Motor neuron (in vitro differentiated cells): ENCODE measurements at places on chromosomes 4 and X. TPM values are rescaled to one million over a fixed set of nuclear protein-coding genes. Genes with fewer than 3 reads are reported as not detected.

DNA sequence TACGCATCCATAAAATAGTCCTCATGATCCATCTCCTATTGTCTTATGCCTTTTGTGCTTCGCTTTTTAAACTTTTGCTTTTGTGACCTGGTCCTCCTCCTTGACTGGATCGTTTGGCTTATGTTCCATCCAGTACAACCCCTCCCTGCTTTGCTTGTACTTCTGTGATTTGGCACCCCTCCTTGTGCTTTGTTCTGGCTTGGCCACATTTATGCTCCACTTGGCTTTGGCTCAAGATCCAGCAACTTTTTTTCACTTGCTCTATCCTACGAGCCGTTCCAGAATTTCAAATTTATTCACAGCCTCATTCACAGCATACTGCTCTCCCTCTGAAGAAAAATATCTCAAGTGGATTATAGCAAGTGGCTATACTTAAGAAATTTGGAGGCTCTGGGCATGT lies 28.0 kb upstream of the GLRA2 start:
- no peak for ATAC-seq

DNA sequence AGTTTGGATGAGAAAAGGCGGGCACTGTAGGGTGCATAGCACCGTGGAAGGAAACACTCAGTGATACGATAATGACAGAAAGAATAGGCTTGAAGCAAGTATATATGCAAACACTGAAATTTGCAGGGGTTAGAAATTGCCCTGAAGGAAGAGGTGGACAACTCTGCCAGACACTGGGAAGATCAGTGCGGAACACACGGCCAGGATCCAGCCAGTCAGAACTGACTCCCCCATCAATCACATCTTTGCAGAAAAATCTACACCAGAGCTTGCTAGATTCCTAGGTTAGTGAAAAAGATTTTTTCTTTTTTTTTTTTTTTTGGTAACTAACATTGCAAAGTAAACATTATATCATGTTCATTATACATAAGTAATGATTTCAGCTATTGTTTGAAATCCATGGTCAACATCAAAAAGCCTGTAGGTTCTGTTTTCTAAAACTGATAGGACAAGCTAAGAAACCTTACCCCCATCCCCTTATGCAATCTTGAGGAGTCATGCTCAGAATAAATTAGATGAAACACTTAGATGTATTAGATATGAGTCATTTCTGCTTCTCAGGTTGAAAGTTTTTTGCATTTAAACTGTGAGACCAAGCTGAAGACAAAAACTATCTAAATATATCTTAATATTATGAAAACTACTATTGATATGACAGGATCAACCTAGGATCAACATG lies 38.9 kb downstream of the TRIML1 start:
- ATAC-seq: peak; percentile 66

- ATAC-seq: peak; percentile 89
Measured at GRCh38 chr4:52751487-52751911, 274 bp upstream of the ERVMER34-1 start.

DNA sequence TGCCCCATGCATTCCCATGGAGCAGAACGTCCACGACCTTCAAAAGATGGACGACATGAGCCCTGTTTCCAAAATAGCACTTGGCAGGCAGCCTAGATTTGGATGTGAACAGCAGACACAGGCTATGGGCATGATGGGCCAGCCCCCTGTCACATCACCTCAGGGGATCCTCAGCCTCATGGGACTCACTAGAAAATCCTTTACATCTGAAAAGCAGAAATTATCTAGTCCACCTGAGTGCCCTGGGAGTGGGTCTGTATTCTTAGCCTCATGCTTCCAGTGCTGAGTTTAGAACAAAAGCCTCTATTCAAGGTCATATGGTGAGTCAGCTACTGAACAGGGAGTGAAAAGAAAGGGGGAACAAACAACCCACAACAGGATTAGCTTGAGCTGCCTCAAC lies 35.8 kb downstream of the GRIA3 start:
- ATAC-seq: peak; percentile 73

DNA sequence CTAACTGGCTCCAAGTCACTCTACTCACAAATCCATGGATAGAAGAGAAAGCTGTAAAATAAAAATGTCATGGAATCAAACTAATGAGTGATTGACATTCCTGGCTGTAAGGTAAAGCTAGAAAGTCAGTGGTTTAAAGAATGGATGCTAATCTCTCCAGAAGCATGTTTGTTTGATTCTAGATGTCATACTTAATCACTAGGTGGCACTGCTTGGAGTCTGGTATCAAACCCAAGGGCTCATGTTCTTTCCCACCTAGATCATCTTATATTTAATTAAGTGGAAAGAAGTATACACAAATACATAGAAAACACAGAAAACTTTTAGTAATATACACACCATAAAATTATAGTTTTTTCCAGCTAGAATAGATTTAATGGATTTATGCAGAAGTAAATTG lies 2666.6 kb downstream of the PCDH7 start:
- no peak for ATAC-seq

DNA sequence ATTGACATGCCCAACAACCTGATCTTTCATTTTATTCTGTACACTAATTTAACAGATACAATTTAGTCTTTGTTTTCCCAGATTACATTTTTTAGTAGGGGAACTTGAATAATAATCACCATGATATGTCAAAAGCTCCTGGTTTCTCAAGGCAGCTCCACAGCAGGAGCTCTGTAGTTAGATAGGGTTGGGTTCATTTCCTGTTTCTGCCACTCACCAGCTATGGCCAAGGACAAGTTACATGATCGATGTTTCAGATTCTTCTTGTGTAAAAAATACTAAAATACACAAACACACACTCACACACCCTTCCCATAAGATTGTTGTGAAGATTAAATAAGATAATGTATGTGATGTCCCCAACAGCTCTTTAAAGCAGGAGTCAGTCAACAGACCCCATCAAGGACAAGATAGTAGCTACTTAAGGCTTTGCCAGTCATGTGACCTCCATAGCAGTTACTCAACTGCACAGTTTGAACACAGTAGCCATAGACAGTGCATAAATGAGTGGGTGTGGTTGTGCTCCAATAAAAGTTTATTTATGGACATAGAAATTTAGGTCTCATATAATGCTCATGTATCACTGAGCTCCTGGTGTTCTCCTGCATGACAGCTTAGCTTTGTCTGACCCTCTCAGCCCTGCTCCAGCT lies 18.4 kb downstream of the GUCY1A1 start:
- no peak for ATAC-seq

GRCh38 chr4:11765849-11766453 lies 337.3 kb upstream of the HS3ST1 start:
- no peak for ATAC-seq

DNA sequence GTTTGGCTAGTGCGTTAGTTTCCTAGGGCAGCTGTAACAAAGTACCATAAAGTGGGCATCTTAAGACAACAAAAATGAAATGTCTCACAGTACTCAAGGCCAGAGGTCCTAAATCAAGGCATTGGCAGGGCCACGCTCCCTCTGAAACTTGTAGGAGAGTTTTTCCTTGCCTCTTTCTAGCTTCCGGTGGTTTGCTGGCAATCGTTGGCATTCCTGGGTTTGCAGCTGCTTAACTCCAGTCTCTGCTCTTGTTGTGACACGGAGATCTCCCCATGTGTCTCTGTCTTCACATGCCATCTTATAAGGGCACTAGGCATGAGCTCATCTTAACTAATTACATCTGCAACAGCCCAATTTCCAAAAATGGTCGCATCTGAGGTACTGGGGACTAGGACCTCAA lies 362.0 kb upstream of the BOD1L1 start:
- no peak for ATAC-seq

GRCh38 chr4:179415847-179416223 lies 1973.6 kb upstream of the AGA start:
- ATAC-seq: no peak

- no peak for ATAC-seq
Measured at GRCh38 chr4:143186649-143187048, 1.9 kb downstream of the USP38 start.

DNA sequence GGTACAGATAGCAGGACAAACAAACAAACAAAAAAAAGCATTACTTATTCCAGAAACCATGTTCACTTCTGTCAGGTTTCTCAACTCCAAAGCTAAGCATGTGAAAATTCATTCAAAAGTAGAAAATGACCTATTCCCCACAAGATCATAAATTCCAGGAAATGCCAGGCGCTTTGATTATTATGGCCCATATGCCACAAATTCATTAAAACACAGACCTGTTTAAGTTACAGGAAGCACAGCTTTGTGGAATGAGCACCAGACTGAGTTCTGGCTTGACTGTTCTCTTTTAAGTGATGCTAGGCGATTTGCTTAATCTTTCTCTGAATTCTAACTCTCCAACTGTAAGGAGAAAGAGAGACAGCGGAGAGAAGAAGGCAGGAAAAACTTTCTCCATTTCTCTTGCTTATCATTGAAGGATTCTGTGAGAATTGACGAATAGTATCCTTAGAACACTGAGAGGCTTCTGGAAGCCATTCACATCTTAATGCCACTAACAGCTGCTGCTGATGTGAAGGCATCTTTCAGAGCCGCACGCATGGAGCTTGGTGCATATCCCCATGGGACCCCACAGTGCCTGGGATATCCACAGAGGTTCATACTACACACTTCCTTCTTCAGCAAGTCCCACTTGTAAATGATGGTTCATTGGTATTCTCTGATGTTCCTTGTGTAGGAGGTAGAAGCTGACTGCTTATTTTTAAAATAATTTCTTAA lies 138.0 kb downstream of the ZNF674 start:
- no peak for ATAC-seq

DNA sequence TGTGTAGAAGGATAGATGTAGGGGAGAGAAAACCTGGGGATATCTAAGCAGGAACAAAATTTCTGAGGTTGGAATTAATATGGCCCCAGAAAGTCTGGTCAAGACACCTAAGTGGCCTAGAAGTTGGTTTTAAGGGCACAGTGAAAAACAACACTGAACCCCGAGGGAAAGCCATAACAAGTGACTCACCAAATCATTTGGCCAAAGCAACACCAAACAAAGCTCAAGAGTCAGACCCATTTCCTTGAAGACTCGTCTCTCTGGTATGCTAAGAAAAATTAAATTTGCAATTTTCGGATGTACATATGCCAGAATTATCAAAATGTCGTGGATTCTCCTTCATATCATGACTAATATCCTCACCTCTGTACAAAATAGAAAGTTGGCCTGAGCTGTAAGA lies 162.9 kb downstream of the SMIM20 start:
- ATAC-seq: no peak

GRCh38 chrX:10759141-10759799 lies 138.9 kb upstream of the MID1 start:
- ATAC-seq: no peak

DNA sequence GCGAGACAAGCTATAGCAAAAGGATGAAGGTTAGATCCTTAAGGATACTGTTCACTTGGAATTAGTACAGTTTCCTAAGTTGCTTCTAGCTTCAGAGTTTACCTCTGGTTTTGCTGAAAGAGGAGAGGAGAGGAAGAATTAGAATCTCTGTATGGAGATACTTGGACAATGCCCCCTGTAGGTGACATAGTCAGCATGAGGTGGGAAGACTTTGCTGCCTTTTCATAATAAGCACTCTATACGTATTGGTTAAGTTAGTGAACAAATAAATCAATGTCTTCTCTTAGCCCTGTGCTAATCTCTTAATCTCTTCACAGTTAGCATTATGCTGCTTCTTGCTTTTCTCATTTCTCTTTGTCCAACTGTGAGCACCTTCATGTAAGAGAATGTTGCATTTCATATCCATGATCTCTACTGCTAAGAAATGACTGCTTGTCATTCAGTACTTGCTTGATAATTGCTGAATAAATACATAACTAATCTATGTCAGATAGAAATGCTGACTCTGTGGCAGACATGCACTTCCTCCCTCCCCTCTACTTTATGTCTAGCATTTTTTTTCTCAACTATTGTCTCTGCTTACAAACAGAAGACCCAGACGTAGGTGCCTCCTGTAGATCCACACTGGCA lies 527.2 kb downstream of the GBA3 start:
- no peak for ATAC-seq

GRCh38 chr4:15654593-15655222 lies 449 bp downstream of the FBXL5 start:
- peak; percentile 73 for ATAC-seq

DNA sequence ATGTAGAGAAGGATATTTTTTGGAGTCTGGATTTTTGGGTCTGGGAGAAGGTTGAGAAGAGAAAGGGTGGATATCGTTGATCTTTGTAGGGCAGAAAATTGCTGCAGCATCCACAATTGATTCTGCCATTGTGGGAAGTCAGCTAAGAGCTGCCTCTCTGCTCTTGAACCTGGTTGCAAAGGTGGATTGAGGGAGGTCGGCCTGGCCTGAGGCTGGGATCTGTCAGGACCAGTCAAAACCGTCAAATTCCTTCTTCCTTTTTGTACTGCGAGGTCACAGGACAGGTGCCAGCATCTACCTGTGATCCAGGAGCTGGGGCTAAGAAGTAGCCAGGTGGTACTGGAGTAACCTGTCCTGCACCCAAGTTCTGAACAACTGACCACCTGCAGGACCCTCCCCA lies 93.7 kb downstream of the SHOX start:
- no peak for ATAC-seq

DNA sequence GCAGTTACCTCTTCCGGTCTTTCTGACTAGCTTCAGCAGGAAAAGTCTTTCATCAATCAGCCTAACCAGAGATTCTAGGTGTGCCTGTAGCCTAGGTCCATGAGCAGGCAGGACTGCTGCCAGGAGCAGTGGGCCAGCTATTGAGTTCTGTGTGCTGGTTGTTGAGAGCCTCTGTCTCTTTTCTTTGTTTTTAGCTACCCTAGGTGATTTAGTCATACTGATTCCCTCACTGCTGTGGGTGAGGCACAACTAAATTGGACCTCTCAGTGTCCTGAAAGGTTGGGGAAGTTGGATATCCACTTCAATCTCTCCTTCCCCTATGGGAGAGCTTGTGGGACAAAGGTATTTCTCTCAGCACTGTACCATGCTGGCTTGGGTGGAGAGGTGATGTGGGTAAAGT lies 354.9 kb downstream of the GPAT3 start:
- ATAC-seq: no peak

DNA sequence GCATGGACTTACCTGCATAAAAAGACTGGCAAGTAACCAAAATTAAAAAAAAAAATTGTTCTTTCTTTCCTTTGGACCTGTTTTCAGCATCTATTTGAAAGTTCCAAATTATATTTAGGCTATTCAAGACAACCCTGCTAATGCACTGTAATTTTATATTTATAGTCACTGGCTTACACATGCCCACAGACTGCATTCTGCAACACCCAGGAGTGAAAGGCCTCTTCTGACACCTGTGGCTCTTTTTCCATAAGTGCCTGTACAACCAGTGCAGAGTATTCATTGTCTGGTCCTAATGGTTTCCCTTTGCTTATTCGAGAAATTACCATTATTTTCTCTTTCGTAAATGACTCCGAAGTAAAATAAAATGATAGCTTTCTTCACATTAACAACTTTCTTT lies 143.3 kb downstream of the RNF150 start:
- no peak for ATAC-seq

RS1 gene
- 0.54 TPM in 1 of 2 replicates, not detected in the other for total RNA-seq

LNX1 gene
- total RNA-seq: 0.57 and 0.64 TPM in 2 replicates

CENPVL2 gene
- 0.43 and 0.52 TPM in 2 replicates for total RNA-seq

C4orf51 gene
- not detected in 2 replicates for total RNA-seq

FGFBP1 gene
- total RNA-seq: 2.1 and 3.9 TPM in 2 replicates

TENM3 gene
- 31.6 and 38.6 TPM in 2 replicates for total RNA-seq

ZNF732 gene
- total RNA-seq: 0.56 TPM in 2 replicates

F11 gene
- total RNA-seq: 0.30 and 0.57 TPM in 2 replicates

MAGEC1 gene
- 0.38 TPM in 1 of 2 replicates, not detected in the other for total RNA-seq

UGT2B17 gene
- not detected in 2 replicates for total RNA-seq

SH3D19 gene
- total RNA-seq: 4.7 and 4.8 TPM in 2 replicates
